ENCODE measurements at places on chromosomes 13 and 19.

DNA sequence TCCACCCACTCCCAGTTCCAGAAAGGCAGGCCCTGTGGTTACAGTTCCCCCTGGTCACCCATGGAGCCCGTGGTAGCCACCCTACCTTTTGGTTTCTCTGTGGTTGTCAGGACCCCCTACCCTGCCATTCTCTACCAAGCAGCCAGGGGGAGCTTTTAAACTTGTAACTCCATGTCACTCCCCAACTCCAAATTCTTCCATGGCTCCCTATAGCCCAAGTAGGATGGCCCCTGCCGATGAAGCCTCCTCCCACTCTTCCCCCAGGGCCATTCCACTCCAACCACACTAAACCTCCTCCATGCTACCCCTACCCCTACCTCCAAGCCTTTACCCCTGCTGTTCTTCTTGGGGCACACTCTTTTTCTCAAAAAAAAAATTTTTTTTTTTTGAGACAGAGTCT, 2.2 kb downstream of the S1PR2 start:
- no peak for DNase-seq

DNA sequence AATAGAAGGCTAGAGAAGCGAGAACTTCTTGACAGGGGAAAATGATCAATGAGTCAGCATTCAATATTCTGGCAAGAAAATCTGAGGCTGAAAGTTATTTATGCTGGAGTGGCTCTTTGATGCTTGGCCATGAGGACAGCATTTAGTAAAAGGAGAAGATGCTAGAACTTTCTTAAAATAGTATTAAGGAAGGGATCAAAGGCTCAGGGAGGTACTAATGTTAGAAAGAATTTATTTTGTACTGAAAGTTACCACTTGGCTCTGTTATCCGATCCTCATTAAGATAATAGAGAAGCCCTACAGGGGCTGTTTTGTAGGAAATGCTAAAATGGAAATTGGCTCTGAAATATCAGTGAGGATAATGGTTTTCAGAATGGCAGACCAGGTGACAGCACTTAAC, 1774.6 kb upstream of the PCDH20 start:
- DNase-seq, result no peak

DNA sequence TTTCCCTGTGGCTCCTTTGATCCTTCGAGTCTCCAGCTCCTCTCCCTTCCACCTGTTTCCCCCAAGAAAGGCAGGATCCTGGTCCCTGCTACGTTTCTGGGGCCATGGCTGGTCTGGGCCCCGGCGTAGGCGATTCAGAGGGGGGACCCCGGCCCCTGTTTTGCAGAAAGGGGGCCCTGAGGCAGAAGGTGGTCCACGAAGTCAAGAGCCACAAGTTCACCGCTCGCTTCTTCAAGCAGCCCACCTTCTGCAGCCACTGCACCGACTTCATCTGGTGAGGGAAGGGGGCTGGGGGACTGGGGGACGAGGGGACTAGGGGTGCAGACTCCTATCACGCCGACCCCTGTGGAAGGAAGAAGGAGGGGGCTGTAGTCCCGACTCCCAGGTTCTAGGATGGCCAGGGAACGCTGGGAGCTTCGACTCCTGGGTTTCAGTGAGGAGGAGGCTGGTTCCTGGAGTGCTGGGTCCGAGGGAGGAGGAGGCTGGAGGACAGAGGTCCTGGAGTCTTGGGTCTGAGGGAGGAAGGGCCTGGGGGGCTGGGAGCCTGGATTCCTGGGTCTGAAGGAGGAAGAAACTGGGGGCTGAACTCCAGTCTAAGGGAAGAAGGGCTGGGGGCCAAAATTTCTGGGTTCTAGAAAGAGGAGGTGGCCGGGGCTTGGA, 524 bp downstream of the PRKCG start:
- DNase-seq, result no peak

- no peak for DNase-seq
Observed at GRCh38 chr13:111166882-111167675, 52.0 kb downstream of the ARHGEF7 start.

DNA sequence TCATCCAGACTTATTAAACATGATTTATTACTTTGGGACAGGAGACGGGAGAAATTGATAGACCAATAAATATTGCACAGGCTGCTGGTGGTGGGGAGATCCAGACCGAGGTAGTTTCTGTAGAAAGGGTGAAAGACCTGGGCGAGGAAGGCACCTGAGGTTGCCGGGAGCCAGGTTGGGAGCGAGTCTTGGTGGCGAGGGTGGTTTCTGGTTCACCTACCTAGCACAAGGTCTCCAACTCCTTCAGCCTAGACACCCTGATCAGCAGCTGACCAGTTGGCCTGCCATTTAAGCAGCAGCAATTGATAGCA, 7.0 kb downstream of the EMP3 start:
- DNase-seq, result no peak

- DNase-seq, result no peak
Observed at GRCh38 chr19:29542327-29542726, 16.5 kb downstream of the VSTM2B start.

GRCh38 chr13:49638030-49638743, 9.9 kb downstream of the ARL11 start:
- DNase-seq, result no peak

DNA sequence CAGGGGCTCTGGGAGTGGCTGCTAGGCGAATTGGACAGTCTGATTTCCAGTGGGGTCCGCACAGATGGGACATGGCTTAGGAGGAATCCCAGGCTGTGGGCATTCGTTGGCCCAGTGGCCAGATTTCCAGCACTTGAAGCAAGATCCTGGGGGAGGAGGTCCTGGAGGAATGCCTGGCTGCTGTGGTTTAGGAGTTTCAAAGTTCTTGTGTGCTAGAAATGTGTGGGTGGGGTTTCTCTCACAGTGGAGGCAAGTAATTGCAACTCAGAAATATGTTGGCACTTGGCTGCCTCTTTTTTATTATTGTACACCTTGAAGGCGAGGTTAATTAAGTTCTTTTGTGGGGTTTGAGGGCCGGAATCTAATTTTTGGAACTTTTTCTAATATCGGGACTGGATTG, 17.1 kb downstream of the IGFL3 start:
- DNase-seq, result no peak
